Endothelial cell of umbilical vein (primary cell): ENCODE measurements at places on chromosomes 3 and 15. TPM values are rescaled to one million over a fixed set of nuclear protein-coding genes. Genes with fewer than 3 reads are reported as not detected.

GRCh38 chr3:60798456-60798855 is 452.8 kb downstream of the FHIT start:
- no peak for DNase-seq

DNA sequence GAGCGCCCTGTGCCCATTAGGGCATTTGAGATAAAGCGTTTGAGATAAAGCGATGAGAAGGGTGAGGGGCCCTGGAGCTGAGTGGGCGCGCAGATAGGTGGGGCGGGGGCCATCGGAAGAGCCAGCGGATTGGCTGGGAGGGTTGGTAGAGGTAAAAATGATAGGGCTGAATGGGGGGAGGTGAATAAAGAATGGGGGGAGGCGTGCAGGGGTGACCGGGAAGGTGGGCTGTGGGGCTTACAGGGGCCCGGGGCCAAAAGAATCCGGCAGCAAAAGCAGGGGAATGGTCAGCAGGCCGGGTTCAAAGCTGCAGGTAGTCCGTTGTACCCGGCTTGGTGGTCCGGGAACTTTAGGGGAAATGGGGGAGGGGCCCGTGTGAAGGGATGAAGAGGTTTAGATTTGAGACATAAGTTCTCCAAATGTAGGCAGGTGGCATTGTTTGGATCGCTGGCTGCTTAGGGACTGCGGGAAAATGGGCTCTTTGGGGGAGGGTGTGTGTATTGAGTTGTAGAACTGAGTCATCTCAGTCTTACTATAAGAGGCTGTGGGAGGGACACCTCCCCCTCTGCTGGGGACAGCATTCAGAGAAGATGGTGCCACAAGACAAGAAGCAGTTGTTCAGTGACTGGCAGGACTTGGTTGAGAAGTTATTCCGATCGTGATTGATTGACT is 610 bp downstream of the ARID3B start:
- peak; percentile 68 for DNase-seq

DNA sequence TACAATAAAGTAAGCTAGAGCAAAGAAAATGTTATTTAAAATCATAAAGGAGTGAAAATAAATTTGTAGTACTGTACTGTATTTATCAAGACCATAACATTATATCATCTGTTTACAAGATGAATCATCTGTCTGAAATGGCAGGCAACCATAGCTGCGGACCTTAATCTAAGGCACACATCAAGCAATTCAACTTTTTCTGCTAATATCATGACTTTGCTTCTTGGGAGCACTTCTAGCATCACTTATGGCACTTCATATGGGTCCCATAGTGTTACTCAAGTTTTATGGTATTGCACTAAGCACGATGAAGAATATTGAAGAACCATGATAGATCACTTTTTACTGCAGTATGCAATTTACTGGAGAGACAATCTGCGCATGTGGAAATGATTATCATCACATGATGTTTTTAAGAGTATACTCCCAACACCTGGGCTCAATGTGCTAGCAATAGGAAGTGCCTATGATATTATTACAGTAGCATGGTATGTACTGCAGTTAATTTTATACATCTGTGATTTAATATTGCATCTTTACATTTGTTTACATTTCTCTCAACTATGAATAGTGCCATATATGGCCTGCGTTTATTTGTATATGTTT is 137.7 kb upstream of the NECTIN3 start:
- DNase-seq = no peak

DNA sequence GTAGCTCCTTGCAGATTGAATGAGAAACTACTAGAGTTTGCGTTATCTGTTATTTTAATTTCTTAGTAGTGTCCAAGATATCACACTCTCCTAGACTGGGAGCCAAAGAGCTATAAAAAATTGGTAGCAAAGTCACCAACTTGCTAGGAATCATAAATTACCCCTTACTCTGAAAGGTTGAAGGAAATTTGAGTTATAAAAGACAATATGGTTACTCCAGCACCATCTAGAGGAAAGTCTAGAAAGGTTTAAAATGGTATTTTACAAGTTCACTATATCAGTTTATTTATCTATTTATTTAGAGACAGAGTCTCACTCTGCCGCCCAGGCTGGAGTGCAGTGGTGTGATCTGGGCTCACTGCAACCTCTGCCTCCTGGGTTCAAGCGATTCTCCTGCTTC is 121.6 kb downstream of the RBPMS2 start:
- DNase-seq = peak; percentile 57

DNA sequence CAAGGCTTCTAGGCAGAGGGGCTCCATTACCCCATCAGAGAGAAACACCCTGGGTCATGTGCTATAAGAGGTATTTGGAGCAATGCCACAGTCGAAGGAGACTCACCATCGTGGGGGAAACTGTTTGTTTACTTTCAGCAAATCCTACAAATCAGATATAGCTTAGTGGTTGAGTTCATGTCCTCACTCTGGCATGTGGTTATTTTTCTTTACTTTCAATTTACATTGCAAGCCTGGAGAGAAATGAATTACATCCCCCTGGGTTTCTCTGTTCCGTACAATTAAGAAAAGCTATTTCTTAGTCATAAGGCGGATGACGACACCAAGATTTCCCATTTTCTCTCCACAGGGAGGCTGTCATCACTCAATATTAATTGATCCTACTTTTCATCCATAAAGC is 36.9 kb downstream of the RFTN1 start:
- peak; percentile 90 for DNase-seq

DNA sequence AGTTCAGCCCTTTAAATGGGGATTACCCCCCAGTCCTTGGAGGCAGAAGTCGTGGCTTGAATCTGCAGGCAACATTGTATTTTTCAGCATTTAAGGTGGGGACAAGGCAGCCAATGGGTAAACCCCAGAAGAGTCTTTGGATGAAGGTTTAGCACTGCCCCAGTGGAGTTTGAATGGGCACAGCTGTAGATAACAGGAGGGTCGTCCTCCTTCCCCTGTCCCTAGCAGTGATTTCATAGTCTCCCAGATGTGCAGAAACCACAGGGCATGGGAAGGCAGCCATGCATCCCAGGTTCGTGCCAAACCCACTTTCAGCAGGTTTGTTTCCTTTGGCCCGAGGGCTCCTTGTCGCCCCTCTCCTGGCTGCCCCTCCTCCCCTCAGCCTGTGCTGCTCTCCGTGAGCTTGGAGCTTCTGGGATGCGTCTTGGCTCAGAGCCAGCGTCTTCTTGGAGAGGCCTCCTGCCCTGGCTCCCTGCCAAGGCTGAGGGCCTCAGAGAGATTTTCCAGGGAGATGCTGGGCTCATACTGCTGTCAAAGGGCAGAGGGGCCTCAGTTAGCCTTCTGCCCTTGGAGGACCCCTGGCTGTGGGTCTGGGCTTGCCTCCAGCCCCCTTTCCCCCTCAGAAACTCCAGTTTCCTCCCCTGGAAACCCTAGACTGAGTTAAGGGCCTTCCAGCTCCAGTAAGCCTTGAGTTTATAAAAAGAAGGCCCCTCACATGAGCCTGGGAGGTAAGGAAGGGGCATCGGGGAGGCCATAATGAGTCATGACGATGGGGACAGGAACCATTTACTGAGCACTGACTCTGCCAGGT is 48.9 kb upstream of the POLG start:
- DNase-seq = no peak

DNA sequence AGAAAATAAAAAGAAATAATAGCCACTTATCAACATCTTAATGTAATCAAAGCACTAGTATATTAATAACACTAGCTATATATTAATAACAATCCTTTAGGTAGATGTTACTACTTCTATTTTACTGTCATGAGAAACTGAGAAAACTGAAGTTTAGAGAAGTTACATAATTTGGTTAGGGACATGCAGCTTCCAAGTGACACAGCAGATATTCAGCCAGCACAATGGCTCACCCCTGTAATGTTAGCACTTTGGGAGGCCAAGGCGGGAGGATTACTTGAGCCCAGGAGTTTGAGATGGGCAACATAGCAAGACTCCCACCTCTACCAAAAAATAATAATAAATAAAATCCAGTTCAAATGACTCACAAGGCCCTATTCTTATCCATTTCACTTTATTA is 1.9 kb upstream of the UBR1 start:
- DNase-seq = no peak

GRCh38 chr3:23301819-23302218 is 98.7 kb downstream of the UBE2E2 start:
- no peak for DNase-seq

- DNase-seq = no peak
These were observed 23.4 kb downstream of the STAC start for GRCh38 chr3:36403661-36404060.

DNA sequence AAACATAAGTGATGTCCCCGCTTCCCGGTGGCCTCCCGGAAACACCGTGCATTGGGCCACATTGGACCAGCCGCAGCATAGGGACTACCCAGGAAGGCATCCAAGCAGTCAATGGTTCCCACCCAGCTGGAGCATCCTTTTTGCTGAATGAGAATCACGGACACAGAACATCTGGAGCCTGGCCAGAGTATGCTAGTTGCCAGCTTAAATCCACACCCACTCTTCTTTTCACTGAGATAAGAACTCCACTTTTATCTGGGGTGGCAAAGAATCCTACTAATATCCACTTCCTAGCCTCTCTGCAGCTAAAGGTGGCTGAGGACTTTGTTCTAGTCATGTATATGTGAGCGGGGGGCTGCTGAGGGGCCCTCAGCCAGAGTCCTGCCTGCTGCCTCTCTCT is 95.2 kb upstream of the PLXNA1 start:
- no peak for DNase-seq

- DNase-seq = no peak
These were observed 22.2 kb upstream of the IGDCC3 start for GRCh38 chr15:65399997-65400396.

DNA sequence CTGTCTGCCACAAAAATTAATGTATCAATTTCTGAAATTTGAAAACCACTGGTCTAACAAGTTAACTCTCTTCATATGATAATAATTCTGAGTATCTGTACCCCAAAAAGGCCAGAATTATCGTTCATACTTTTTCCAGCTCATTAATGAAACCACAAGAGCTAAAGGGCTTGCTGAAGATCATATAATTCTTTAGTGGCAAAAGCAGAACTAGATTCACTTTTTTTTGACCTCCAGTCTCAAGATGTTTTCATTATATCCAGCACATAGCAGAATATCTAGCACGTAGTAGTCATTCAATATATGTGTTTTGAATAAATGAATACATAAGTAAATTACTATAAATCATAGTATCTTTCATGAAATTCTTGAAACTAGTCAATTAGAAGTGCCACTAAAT is 246.7 kb upstream of the KCNH8 start:
- no peak for DNase-seq

DNA sequence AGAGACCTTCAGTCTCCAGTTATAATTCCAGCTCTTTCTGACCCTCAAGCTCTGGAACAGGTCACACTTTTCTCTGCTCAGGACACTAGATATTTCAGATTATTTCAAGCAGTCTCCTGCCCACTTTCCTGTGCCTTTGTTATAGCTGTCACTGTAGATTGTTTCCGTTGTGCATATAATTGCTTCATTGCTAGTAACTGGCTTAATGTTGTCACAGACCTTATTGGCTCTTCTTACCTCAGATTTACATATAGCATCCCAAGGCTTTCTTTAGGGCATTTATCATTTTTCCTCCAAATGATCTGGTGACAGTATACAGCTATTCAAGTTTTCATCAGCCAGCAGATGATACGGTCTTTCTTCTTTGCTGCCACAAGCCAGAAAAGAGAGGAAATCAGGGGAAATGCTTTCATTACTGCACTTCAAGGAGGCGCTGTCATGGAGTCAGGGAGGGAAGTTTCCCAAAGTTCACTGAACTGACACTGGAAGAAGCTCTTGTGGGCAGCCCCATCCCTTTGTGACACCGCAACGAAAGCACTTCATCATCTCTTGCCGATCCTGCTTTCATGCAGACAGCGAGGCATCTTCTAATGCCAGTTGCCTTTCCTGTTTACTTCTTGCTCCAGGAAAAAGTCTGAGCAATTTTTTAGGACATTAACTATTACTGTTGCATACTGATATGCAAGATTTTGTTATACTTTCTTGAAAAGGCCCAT is 181.9 kb downstream of the CDIN1 start:
- DNase-seq = no peak

GRCh38 chr3:46070595-46071093 is 43.4 kb upstream of the XCR1 start:
- no peak for DNase-seq

GRCh38 chr15:61946778-61947177 is 113.5 kb downstream of the VPS13C start:
- no peak for DNase-seq

- DNase-seq = no peak
These were observed 47.3 kb downstream of the TRIM42 start for GRCh38 chr3:140724856-140725812.

DNA sequence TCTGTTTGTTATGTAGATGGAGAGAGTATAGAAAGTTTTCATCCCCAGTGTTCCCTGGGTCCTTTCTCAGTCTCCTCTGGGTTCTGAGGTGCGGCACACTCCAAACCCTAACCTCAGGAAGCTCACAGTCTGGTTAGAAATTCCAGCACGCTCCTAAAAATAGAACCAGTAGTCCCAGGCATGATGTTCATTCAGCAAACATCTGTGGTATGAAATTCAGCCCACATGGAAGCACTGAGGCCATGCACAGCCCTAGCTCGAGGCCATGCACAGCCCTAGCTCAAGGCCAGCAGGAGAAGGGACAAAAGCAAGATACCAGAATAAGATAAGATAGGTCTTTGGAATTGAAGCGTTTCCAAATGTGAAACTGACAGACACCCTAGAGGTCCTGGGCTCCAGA is 82.3 kb upstream of the OXTR start:
- DNase-seq = no peak

GRCh38 chr3:155031186-155031585 is 48.9 kb upstream of the MME start:
- DNase-seq = no peak

- DNase-seq = no peak
These were observed 61.0 kb downstream of the CHD2 start for GRCh38 chr15:92960996-92961681.

GRCh38 chr15:38658431-38658830 is 93.8 kb upstream of the RASGRP1 start:
- no peak for DNase-seq

The SLC24A5 gene
- not detected in 2 replicates for total RNA-seq

The SCN5A gene
- 13.1 and 20.0 TPM in 2 replicates for total RNA-seq

The IL12A gene
- 1.5 and 1.7 TPM in 2 replicates for total RNA-seq

The PROK2 gene
- total RNA-seq = not detected in 2 replicates

The CCDC39 gene
- not detected in 2 replicates for total RNA-seq

The SLC51B gene
- total RNA-seq = not detected in 2 replicates

The STAG1 gene
- total RNA-seq = 40.6 and 42.1 TPM in 2 replicates

The GOLGA8R gene
- 2.0 and 2.2 TPM in 2 replicates for total RNA-seq

The OR5K3 gene
- not detected in 2 replicates for total RNA-seq

The RPS27L gene
- 338 and 345 TPM in 2 replicates for total RNA-seq
